ENCODE measurements at places on chromosomes 7 and 10.
A peak's percentile ranks its signal among the peaks of the same experiment; 100 is the strongest.

DNA sequence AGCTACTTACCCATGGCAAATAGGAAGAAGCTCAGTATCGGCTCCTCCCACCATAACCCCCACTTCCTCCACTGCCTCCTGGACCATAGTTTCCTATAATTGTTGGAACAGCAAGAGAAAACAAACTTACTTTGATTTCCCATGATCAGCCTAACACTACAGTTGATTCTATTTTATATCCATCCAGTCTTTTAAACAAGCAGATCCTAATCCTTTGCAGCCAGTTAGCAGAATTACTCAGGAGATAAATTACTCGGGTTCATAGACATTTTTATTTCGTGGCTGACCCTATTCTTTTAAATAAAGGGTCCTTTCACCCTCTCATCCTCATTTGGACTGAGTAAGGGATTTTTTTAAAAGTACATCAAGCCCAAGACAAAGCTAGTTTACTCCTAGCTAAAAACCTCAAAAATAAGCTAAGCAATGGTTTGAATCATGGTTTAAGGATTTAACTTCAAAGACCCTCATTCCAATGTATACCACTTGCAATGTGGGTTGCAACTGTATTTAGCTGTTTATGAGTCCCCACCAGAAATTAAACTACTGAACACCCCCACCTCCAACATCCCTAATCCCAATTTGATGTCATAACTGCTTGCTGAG lies 8.0 kb downstream of the HNRNPA2B1 start:
- DNase-seq: peak; percentile 38

DNA sequence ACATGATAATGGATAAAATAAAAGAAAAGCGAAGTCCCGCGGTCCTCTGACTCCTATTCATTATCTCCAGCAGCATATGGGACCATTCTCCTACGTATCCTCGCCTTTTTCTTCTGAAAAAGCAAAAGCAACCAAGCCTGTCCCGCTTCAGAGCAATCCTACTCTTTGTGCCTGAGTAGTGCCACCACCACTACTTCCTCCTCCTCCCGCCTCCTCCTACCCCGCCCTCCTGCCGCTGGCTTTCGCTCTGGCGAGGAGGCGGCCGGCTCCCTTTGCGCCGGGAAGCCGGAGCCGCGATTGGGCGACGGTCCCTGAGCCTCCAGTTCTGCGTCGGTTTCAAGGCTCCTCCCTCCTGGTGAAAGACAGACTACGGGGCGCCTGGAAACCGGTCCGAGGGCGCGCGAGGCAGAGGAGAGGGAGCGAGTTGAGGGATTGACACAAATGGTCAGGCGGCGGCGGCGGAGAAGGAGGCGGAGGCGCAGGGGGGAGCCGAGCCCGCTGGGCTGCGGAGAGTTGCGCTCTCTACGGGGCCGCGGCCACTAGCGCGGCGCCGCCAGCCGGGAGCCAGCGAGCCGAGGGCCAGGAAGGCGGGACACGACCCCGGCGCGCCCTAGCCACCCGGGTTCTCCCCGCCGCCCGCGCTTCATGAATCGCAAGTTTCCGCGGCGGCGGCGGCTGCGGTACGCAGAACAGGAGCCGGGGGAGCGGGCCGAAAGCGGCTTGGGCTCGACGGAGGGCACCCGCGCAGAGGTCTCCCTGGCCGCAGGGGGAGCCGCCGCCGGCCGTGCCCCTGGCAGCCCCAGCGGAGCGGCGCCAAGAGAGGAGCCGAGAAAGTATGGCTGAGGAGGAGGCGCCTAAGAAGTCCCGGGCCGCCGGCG lies at the start of gene FZD1:
TSS of gene FZD1 (plus strand) at position 388 of the 878 bp plus-strand sequence. CDS start at position 836, 448 bp downstream.
- peak; percentile 84 for DNase-seq

DNA sequence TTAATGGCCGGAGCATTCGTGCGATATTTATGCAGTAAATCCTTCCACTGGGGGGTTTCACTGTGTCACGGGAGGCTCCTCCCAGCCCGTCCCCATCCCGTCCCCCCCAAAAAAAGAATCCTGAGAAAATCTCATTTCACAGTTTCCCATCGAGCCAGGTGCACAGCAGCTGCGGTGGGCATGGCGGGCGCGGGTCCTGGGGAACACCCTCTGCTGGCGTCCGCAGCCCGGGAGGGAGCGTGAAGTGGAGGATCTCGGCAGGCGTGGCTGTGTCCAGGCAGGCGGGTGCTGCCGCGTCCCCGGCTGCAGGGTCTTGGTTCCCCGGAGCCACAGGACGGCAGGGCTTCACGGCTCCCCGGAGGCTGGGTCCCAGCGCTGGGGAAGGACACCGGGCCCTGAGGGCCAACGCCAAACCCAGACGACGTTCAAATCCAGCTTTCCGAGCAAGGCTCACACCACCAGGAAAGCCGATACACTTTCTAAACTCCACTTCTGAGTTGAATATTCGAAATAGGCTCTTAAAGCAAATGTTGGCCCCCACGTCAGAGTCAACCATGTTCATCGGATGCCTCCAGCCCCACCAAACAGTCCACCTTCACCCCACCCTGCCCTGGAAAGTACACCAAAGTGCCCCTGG lies 55.7 kb downstream of the PDGFA start:
- no peak for DNase-seq

DNA sequence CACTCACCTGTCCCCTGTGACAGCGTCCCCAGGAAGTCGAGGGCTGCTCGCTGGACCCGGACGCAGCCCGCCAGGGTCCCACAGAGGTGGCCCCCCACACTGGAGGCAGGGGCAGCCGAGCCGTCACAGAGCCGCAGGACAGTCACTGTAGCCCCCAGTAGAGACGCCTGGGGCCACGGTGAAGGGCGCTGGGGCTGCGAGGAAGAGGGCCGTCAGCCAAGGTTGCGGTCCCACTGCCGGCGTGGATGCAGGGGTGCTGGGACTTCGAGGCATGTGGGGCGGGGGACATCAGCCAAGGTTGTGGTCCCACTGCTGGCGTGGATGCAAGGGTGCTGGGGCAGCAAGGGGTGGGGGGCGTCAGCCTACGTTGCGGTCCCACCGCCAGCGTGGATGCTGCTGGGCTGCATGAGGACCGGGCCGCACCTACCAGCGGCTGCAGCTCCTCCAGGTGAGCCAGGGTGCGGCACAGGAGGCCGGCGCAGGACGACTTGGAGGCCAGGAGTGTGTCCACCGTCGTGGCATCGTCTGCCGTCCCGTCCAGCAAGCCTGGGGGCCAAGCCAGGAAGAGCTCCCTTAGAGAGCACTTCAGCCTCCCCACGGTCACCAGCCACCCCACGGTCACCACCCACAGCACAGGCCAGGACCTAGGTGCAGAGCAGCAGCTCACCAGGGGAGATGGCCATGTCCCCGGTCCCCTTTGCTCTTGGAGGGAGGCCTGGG lies 13.9 kb downstream of the BRAT1 start:
- DNase-seq: no peak

DNA sequence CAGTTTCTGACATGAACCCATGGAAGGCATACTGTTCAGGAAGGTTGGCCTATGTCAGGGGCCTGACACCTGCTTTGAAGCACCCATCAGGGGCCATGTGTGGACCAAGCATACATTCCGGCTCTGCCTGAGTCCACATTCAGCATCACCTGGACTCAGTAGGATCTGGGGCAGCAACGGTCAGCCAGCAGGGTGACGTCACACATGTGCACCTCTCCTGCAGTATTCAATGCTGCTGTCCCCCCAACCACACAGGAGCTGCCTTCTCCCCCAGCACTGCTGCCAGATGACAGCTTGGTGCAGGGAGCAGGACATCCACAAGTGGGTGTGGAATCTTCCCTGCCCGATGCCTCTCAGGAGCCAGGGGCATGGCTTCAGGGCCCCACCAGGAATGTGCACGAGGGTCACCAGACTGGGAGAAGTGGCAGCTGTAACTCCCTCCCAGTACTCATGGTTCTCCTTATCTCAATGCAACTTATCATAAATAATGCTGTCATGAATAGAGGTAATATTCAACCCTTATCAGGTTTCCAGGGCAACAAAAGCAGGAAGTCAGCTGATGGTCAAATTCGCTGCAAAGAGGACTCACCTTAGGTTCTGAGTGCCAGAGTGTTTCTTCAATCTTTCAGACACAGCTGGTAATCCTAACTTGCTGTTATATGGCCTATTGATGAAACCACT lies 292.9 kb downstream of the PAXIP1 start:
- no peak for DNase-seq

DNA sequence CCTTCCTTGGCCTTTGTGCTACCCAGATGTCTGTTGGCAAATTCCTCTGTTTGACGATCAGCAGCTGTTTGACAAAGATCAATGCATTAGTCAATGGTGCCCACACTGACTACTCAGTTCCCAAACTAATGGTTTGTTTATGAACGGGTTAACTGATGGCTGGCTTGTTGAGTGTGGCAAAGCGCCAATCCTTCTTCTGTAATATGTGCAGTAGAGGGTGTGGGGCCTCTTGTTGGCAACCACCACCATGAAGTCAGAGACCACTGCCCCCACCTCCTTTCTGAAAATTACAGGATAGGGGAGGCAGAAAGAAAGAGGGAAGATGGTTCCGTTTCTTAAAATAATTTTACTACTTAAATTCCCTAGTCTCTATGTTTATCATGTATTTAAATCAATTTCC lies 2.6 kb upstream of the PLCE1 start:
- DNase-seq: no peak

DNA sequence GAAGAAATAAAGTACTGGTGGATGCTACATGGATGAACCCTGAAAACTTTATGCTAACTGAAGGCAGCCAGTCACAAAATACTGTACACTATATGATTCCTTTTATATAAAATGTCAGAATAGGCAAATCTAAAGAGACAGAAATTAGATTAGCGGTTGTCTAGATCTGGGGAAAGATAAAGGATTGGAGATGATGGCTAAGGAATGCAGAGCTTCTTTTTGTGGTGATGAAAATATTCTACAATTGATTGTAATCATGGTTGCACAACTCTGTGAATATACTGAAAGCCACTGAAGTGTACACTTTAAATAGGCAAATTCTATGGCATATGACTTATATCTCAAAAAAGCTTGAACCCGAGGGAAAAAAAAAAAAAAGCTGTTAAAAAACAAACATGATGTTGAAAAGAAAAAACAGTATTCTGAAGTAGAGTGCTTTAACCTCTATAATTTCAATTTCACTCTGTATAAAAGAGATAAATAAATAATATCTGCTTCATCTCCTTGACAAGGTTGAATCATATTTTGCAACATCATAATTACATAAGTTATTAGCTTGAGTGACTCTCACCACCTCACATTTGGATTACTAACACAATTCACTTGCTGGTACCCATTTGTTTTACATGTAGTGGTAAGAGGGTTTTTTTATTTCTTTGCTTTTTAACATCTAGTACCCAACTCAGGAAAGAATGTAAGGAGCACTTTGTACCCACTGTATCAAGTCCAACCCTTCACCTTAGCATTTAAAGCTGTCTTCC lies 2.8 kb upstream of the GNAI1 start:
- DNase-seq: no peak

GRCh38 chr7:148540041-148540738 lies 50.4 kb upstream of the C7orf33 start:
- no peak for DNase-seq

DNA sequence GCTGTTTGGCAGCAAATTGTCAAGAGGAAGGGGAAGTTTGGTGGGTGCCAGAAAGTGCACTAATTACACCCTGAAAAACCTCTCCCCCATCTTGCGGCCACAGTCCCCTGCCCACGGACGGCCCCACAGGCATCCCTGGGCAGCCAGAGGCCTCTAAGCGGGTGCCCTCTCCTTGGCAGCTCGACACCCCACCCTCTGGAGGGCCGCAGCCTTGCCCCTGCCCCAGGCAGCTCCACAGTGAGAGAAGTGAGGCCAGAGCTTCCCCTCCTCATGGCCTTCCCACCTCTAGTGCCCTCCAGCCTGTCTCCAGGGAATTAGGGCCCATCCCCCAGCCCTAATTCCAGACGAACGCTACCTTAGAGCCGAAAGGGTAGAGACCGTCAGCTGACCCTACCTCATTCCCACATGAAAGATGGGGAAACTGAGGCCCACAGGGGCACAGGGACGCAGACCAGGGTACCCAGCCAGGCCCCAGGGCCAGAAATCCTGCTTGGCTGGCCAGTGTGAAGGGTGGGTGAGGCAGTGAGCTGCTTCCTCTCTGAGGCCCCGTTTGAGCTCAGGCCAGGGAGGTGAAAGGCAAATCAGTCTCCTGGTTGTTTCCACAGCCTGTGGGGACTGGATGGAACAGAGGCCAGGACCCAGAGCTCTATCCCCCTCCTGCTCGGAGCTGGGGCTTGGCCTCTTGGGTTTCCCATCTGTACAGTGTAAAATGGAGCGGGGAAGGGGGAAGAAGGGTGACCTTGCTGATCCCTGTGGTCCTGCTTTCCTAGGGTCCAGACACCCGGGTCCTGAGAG lies 10.0 kb downstream of the ZCCHC24 start:
- DNase-seq: no peak

GRCh38 chr7:32070406-32071360 lies at the start of gene PDE1C:
PDE1C (minus strand) TSS chr7:32070407.
- DNase-seq: no peak

- DNase-seq: no peak
Observed at GRCh38 chr7:83427884-83428283, 221.1 kb downstream of the SEMA3E start.

GRCh38 chr10:68362590-68362989 lies 29.9 kb upstream of the PBLD start:
- no peak for DNase-seq

DNA sequence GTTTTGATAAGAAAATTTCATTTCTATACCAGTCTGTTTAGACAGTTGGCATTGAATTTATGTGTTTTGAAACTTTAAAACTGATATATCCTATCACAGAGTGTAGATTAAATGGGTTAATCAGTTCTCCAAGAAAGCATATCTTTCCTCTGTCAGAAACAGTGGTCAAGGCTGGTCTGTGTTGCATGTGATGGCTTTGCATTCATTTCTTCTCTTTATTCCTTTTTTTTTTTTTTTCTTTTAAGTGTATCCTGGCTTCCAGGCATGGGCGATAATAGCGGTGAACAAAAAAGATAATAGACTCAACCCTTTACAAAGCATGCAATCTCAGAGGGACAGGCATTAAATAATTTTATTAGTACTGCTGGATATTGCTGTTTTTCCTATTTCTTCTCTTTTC lies 136.6 kb downstream of the LRRC4 start:
- DNase-seq: no peak

GRCh38 chr10:32376771-32377170 lies 29.8 kb upstream of the EPC1 start:
- DNase-seq: no peak

- DNase-seq: no peak
Observed at GRCh38 chr10:124308811-124309210, 109.9 kb downstream of the OAT start.
